ENCODE measurements at places on chromosomes 1 and 21. TPM values are rescaled to one million over a fixed set of nuclear protein-coding genes. Genes with fewer than 3 reads are reported as not detected.

The MACF1 gene
- 401 TPM for total RNA-seq

The TTLL7 gene
- 0.63 TPM for total RNA-seq

The DNASE2B gene
- not detected for total RNA-seq

The ZNF683 gene
- not detected for total RNA-seq

The SERINC2 gene
- total RNA-seq: 15.0 TPM

The RLF gene
- 17.1 TPM for total RNA-seq

The DYNLT4 gene
- total RNA-seq: 0.13 TPM

The FBLIM1 gene
- total RNA-seq: 136 TPM

The NBPF4 gene
- not detected for total RNA-seq

The CRABP2 gene
- 0.25 TPM for total RNA-seq

The CELA3A gene
- not detected for total RNA-seq

The FCRL6 gene
- not detected for total RNA-seq

The TRAF3IP3 gene
- not detected for total RNA-seq

The RPTN gene
- not detected for total RNA-seq

The PLXNA2 gene
- 40.8 TPM for total RNA-seq

The NPR1 gene
- 50.6 TPM for total RNA-seq

The COL8A2 gene
- 2.3 TPM for total RNA-seq

The GNAI3 gene
- total RNA-seq: 14.9 TPM

The HTR6 gene
- total RNA-seq: 0.13 TPM

The GSTM5 gene
- total RNA-seq: not detected

The GPR161 gene
- total RNA-seq: 11.9 TPM

The SRGAP2B gene
- 45.6 TPM for total RNA-seq
